Breast epithelium (tissue), 4 donors: ENCODE measurements at places on chromosomes 16 and 17. TPM values are rescaled to one million over a fixed set of nuclear protein-coding genes. Genes with fewer than 3 reads are reported as not detected.

Gene RANBP10
- total RNA-seq, result 13.2 TPM

- no peak for DNase-seq
These were observed 36.0 kb downstream of the TMEM235 start for GRCh38 chr17:78267253-78268073.

GRCh38 chr16:56912746-56913708 lies 18.9 kb upstream of the HERPUD1 start:
- no peak for DNase-seq

DNA sequence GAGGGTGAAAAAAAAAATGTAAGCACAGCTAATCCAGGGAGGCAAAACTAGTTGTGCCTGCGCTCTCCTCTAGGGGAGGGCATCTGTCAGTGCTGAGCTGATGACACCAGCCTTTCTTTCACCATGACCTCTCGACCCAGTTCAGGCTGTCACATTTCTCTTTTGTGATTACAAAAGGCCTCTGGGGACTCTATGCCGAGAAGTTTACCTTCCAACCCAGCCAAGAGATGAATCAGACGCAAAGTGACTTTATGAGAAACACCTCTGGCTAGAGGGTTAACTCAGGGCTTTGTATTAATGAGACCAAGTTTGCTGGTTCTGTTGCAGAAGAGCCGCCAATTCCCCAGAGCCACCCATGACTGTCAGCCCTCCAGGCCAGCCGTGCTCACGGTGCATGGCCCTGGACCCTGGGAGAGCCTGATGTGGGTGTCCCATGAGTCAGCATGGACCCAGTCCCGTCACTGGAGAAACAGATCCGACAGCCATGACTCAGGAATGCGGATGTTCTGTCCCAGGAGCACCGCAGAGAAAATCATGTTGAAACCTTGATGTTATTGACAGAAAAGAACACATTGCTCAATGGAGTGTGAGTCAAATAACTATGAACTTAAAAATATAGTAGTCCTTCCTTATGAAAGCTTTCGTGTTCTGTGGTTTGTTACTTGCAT lies 437.2 kb downstream of the HS3ST3B1 start:
- peak; percentile 85 for DNase-seq

DNA sequence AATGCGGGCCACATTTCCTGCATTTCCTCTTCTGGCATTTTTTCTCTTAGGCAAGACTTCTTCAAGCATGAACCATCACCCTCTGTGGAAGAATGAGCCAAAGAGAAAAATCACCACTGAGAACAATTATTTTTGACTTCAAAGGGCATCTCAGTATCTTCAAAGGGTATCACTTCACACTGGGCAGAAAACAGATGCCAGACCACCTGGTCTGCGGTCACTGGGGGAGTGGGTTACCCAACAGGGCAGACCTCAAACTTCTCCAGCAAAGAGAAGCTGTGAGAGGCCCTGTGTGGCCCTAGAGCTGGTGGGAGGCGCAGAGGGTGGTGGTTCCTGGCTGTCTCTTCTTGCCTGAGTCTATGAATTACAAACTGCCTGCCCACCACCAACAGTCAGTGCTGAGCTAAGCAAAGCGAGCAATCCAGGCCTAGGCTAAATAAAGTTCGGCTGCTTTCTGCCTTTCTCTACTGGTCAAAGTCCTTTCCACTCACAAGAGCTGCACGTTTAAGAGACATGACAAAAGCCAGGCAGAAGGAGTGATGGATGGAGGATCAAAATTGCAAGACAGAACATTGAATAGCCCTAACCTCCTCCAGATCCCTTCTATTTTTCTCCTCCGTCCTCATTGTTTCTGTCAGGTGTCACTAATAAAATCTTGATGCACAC lies 602.7 kb upstream of the CDH5 start:
- no peak for DNase-seq

GRCh38 chr17:28347261-28347891 lies 10.0 kb downstream of the POLDIP2 start:
- DNase-seq, result no peak

- DNase-seq, result no peak
These were observed 7.4 kb downstream of the ZACN start for GRCh38 chr17:76086384-76086783.

GRCh38 chr16:19967963-19968362 lies 83.3 kb upstream of the GPRC5B start:
- no peak for DNase-seq
